ENCODE measurements at places on chromosomes 5 and 9.

DNA sequence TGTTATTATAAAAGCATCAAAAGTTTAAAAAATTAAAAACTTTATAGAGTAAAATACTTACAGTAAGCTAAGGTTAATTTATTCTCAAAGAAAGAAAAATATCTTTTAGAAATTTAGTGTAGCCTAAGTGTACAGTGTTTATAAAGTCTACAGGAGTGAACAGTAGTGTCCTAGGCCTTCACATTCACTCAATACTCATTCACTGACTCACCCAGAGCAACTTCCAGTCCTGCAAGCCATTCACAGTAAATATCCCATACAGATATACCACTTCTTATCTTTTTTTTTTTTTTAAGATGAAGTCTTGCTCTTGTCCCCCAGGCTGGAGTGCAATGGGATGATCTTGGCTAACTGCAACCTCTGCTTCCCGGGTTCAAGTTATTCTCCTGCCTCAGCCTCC, 73.1 kb upstream of the FST start:
- DNase-seq, result no peak

- DNase-seq, result no peak
Measured at GRCh38 chr9:113954591-113954990, 78.5 kb downstream of the ZNF618 start.

DNA sequence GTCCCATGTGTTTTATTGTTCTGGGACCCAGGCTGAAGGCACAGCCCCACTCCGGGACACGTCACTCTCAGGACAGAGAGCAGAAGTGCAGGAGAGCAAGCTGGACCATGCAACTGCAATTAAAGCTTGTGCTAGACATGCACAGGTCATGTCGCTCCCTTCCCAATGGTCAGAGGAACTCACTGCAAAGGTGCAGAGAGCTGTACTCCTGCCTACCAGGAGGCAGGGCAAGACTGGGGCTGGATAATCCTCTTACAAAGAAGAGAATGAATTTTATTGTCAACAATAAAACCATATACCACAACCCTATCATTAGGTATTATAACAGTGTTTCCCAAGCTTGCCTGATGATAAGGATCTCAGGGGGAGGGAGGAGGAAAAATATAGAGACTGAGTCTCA, 74.0 kb upstream of the NEK6 start:
- peak; percentile 10 for DNase-seq

- DNase-seq, result no peak
Measured at GRCh38 chr9:121542025-121542424, 42.4 kb upstream of the GGTA1 start.

DNA sequence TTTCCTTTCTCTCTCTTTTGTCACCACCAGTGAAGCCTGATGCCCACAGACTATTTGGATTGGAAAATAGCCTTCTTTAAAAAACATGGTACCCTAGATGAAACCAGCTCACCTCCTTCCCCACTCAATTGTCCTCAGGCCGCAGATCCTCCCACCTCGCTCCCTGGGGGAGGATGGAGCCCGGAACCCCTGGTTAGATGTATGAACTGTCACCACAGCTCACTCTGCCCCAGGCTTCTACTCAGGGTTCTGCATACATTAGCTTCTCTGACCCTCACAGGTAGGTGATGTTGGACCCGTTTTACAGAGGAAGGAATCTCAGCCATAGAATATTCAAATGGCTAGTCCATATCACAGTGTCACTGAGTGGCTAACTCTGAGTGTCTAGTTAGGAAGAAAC, 1.8 kb downstream of the MAMDC2 start:
- DNase-seq, result no peak

GRCh38 chr5:58615972-58616371, 33.1 kb downstream of the RAB3C start:
- DNase-seq, result no peak

DNA sequence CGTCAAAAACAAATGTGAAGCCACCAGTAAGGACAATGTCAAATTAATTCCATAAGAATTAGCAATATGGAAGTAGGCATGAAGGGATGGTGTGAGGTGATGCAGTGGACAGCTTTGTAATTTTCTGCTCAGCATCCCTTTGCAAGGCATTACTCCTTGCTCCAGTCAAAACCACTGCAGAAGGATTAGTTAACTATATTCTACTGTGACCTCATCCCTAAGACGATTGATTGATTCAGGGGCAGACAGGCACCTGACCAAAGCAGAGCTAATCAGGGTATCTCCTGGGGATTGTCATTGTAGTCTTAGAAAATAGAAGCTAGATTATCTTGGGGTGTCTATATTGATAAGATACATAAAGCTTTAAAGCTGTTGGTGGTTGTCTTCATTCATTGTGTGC, 98.7 kb downstream of the NMUR2 start:
- no peak for DNase-seq

DNA sequence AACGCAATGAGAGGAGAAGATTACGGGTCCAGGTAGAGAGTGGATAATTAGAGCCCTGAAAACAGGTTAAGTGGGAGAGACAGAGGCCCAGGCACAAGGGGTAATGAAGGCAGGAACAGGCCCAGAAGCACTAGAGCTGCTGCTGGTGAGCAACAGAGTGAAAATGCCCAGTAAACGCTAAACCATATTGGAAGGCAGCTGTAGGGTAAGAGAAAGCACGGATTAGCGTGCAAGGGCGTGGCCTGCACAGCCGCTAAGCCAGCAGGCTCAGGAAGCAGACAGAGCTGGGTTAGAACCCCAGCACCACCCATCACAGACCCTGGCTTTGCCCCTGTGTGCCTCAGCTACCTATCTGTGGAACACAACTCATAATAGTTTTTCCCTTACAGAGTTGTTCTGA, 93.2 kb downstream of the PAX5 start:
- DNase-seq, result no peak

DNA sequence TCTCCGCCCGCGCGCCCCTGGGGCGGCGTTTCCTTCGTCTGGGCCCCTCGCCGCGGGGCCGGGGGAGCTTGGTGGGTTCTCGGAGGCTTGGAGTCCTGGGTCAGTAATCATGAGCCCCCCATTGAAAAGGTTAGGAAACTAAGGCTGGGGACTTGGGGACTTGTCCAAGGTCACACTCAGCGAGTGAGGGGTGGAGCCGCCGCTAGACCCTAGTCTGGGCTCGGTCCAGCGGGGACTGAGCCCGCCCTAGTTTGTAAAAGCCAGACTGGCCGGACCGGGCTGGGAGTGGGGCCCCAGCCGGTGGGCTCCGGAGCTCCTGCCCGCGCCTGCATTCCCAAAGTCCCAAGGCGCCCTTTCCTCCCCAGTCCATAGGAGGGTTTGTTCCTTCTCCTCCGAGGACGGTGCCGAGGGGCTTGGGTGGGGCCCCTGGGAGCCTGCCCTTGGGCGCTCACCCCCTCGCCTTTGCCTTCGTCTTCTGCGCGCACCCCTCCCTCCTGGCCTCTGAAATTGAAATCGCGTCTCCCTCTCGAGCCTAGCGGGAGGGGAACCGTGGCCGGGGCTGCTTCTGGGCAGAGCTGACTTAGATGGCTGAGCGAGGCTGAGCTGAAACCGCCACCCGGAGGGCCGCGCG, 995 bp downstream of the OLFM1 start:
- no peak for DNase-seq

GRCh38 chr5:7576023-7576715, 180.2 kb downstream of the ADCY2 start:
- DNase-seq, result no peak

- no peak for DNase-seq
Measured at GRCh38 chr5:91742550-91742949, 359.4 kb upstream of the ARRDC3 start.

- no peak for DNase-seq
Measured at GRCh38 chr5:128338649-128339048, 199.4 kb downstream of the FBN2 start.

DNA sequence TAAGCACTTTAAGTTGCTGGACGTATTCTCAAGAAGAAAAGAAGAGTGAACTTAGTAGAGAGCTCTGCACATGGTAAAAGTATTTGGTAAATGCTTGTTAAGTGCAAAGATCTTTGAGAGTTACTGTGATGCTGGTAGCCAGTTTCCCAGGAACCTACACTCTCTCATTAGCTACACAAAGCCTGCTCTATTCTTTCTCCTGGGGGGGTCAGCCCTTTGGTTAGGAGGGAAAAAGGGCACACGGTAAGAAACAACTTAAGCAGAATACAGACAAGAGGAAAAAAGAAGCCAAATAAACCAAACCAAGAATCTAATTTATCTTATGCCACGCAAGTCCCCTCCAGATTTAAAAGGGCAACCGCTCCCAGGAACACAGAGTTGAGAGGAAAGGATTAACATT, 1100.1 kb upstream of the CDH10 start:
- DNase-seq, result no peak

DNA sequence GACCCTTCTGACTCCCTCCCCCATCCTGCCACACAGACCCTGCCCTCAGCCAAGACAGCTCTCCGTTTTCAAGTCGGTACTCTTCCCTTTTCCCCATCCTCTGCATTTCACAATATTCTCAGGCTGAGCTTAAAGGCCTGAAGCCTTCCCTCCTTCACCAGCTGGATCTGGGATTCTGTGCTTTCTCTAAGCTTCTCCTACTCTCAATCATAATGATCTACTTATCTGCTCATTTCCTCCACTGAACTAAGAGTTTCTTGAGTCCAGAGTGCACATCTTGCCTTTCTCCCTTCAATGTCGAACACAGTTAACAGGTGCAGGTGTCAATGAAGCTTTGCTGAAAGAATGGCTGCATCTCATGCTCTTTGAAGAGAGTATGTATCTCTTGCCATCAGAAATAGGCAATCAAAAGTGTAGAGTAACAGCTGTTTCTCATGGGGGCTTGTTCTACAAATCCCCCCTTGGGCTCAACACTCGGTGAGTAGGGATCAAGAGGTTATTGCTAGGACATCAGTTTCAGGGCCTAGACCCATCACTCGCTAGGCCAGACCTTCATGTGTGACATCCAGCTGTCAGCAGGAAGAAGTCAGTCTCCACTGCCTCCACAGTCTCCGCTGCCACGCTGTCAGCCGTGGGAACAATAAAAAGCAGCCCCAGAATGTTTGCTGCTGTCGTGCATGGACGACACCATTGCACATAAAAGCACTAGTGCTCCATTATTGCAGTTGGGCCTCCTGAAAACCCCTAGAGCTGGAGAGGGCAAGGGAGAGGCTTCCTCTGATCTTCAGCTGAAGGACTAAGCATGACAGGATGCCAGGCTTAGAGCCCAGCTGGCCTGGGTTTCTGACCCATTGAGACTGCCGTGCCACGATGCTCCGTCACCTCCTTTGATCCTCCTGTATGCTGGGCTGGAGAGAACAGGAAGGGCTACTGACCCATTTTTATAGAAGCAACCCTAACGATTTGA, 23.7 kb downstream of the TRAF1 start:
- DNase-seq, result no peak

GRCh38 chr9:87322840-87323635, 174.6 kb upstream of the DAPK1 start:
- DNase-seq, result no peak

DNA sequence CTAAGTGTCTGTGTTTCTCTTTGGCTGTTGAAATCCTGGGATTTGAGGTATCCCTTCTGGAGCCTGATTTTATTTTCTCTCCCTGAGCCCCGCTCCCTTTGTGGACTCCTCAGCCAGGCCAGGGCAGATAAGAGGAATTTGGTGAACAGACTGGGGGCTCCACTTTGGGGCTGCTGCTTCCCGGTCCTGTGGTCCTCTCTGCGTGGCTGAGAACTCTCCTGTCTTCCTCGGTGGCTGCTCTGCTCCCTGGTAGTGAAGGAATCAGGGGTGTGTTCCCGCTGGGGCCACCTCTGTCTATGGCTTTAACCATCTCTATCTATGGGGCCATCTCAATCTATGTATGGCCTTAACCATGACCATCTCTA, 71.7 kb upstream of the SH3PXD2B start:
- no peak for DNase-seq

DNA sequence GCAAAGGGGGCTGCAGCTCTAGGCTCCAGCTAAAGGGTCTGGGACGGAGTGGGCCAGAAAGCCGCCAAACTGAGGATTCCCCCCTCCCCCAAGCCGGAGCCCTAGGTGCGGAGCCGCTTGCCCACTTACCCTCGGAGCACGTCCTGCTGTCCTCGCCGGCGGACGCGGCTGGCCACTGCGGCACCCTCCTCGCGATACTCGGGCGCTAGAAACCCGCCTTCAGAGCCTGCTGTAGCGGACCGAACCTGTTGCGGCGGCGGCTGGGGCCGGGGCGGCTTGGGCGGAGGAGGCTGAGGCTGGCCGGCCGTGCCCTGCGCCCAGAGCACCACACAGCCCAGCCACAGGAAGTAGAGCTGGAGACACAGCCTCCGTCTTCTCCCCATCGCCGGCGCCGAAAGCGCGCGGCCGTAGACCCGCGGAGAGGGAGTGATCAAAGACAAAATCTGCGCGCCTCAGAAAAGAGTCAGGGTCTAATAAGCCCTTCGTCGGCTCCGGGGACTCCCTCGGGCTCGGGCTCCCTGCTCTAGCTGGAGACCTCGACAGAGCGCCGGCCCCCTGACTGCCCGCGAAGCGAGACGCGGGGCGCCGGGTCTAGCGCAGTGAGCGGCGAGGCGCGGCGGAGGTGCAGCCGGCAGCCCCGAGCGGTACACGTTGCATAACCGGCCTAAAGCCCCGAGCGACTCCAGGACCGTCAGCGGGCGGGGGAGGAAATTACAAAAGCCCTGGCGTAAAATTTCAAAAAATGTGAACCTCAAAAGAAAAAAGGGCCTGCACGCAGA, 635 bp downstream of the FBN2 start:
- DNase-seq, result no peak

- DNase-seq, result no peak
Measured at GRCh38 chr5:137605411-137605810, 106.3 kb upstream of the SPOCK1 start.

- DNase-seq, result no peak
Measured at GRCh38 chr9:130319944-130320712, 54.6 kb downstream of the HMCN2 start.

- no peak for DNase-seq
Measured at GRCh38 chr9:76176171-76176570, 218.1 kb downstream of the RFK start.

GRCh38 chr5:124021776-124022175, 509.8 kb downstream of the CSNK1G3 start:
- DNase-seq, result no peak

GRCh38 chr5:130652176-130652575, 512.9 kb downstream of the HINT1 start:
- no peak for DNase-seq

- no peak for DNase-seq
Measured at GRCh38 chr5:58135571-58136335, 324.1 kb downstream of the PLK2 start.

DNA sequence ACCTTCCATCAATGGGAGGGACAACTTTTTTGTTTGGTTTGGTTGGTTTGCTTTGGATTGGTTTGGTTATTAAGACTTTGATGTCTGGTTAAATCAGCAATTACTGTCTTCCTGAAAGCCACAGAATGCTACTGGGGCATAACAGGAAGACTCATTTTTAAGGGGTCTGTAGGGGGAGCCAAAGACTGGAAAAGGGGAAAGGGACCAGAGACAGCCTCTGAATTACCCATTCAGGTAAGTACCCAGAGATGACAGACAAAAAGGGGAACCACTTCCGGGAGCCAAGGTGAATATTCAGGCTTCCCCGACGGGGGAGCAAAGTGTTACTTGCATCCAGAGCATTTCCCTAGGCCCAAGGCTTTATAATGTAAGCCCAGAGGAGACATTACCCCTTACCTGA, 4.6 kb upstream of the FEM1C start:
- DNase-seq, result no peak

Data from NCI-H1417 treated with DMSO at 0.1 percent for 48 hours (cell line).